Activated T-helper 1 cell treated with Interleukin-2 at 50 U/mL for 16 hours (primary cell): ENCODE measurements at places on chromosomes 3 and 15.

DNA sequence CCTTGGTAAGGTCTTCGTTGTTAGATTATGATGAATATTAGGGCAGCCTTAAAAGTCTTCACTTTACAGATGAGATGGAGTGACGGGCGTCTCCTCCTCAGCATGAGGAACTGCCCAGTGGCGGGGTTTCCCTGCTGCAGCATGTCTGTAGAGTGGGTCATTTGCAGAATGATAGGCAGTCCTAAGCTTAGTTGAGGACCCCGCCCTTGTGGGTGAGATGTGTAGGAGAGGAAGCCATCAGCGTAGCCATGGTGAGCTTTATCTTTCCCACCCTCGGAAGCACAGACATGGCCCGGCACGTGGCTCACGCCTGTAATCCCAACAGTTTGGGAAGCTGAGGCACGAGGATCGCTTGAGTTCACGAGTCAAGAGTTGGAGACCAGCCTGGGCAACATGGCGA lies 877 bp downstream of the NIT2 start:
- DNase-seq: no peak

DNA sequence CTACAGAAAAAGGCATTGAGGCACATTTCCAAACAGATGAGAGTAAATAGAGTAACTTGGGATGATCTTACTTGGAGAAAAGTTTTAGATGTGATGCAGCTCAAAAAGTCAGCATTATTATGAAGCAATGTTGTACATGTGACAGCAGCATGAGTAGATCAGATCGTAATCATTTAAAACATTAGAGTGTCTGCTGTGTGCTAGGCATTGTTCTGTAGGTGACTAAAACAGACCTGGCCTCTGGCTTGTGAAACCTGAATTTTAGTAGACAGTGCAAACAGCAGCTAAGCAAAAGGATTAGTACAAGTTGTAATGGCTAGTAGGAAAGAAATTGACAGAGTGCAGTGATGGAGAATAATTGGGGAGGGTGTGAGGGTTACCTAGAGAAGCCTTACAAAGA lies 15.1 kb downstream of the UBE2E1 start:
- no peak for DNase-seq

GRCh38 chr15:98568382-98569017 lies 79.8 kb upstream of the IGF1R start:
- DNase-seq: no peak

DNA sequence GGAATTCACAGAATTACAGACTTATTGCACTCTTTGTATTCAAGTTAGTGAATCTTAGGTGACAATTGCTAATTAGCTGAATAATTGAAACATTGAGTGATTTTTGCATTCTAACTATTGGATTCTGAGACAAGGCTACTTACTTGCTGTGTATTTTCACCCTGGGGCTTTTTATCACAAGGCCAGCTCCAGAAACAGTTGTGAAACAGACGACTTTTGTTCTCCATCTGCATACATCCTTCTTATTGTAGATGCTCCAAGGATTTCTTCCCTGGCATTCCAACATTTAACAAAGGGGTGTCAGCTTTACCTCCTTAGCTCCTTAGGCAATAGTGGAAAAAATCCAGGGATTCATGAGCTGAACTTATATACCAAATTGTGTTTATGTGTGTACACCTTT lies 233.2 kb upstream of the CHRM5 start:
- DNase-seq: no peak

GRCh38 chr3:57098418-57099310 lies 38.2 kb downstream of the SPATA12 start:
- DNase-seq: no peak

DNA sequence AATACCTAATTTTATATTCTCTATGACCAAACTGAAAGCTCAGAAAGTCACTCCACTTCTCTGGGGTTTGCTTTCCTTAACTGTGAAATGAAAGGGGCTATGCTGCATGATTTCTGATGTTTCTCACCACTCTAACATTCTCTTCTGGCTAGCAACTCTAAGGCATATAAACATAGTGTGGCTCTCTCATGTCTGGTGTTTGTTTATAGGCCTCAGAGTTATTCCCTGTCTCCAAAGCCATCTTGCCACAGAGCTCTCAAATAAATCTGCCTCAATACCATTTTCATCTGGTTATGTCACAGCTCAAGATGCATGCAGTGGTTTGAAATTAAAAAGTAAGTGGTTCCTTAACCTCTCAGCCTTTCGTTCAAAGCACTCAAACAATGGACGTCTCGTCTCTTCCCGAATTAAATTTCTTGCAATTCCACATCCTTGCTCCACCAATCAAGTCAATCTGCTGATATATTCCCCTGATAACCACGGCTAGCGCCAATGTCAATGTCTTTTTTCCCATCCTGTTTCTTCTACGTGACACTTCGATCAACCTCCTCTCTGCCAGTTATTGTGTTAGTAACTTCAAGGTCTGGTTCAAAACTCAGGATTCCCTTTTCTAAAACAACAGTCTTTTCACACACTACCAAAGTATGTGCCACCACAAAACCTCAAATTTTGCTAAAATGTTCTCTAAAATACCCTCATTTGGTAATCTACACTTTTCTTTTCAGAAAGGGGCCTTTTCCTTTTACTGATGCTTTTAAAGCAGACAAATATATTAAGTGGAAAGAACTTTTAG lies 16.0 kb downstream of the TOMM70 start:
- DNase-seq: no peak

DNA sequence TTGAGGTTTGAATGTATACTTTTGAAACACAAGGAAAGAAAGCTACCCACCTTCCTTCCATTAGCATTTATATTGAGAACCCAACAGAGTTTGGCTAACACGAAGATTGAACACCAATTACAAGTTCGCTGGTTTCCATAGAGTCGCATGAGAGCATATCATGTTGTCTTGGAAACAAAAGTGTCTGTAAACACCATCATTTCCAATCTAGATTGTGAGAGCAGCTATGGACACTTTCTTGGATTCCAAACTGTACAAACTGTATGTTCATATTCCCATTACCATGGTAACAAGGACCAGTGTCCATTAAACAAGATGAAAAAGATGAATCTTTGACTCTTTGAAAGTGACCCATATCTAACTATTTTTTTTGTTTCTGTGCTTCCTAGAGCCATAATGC lies 529.9 kb upstream of the ROBO1 start:
- no peak for DNase-seq

DNA sequence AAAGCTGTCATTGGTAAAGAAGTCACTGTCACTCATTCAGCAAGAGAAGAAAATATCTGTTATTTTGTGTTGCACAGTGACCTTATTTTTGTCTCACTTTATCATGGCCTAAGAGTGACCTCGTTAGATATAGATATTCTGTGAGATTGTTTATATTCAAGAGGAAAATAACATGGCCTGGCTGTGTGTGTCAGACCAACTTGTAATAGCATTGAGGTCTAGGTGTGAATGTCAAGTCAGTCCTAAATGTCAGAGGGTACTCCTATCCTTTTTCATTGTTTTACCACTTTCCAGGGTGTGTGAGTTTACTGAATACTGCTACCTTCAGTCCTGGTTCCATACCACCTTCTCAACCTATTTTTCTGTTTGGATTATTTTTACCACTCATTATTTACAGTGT lies 18.5 kb upstream of the TM4SF4 start:
- DNase-seq: no peak

- no peak for DNase-seq
These were observed 49.8 kb downstream of the ZNF445 start for GRCh38 chr3:44427683-44428082.

DNA sequence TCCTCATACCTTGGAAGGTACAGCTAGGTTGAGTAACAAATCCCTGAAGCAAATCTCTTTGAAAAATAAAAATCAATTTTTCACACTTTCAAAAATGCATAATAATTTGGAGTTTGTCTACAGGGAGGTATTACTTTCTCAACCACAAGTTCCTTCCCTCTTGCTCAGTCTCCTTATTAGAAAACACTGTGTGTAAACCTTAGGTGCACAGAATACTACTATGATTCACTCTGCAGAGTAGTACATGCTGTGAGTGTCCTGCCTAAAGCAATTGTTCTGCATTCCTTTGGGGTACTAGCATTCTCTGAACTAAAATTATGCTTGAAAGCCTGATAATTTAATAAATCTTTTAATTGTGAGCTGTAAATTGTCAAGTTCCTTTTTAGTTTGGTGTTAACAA lies 115.9 kb upstream of the EPHA3 start:
- no peak for DNase-seq

DNA sequence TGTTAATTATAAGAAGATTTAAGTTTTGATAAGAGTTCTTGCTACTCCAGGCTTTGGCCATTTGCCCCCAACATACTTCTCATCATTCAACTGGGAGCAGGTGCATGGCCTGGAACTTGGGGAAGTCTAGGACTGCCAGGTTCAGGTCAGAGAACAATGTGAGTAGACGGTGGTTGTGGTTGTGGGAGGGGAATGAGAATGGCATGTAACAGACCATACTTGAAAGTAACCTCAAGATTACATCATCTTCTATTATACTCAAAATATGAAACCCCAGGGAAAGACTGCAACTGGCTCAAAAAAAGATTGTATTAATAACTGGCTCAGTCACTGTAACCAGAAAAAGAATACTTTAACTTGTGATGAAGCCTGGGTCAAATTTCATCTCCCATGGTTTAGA lies 364.9 kb upstream of the DPPA4 start:
- no peak for DNase-seq

- DNase-seq: no peak
These were observed 85.9 kb upstream of the CSPG5 start for GRCh38 chr3:47664519-47664918.

- no peak for DNase-seq
These were observed 360.5 kb upstream of the NAALADL2 start for GRCh38 chr3:174498638-174499037.

- DNase-seq: no peak
These were observed 7.8 kb upstream of the NR2F2 start for GRCh38 chr15:96322536-96323318.

DNA sequence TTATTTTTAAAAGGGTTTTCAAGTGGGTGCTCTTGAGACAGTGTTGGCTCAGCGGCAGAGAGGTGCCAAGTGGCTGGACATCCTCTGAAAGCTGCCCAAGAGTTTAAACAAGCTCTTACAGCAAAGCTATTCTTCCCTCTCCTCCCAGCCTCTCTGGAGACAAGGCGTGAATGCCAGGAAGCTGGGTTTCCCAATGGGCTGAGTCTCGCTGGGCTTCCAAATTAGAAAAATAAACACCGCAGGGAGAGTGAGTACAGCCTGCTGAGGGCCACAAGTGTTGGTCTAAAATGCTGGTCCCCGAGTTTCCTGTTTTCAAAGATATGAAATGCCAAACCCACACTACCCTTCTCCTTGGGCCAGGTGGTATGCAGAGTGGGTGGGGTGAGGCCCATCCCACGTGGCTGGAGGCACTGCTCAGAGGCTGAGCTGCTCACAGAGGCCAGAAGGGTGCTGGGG lies 36.4 kb downstream of the ZDHHC3 start:
- DNase-seq: no peak

DNA sequence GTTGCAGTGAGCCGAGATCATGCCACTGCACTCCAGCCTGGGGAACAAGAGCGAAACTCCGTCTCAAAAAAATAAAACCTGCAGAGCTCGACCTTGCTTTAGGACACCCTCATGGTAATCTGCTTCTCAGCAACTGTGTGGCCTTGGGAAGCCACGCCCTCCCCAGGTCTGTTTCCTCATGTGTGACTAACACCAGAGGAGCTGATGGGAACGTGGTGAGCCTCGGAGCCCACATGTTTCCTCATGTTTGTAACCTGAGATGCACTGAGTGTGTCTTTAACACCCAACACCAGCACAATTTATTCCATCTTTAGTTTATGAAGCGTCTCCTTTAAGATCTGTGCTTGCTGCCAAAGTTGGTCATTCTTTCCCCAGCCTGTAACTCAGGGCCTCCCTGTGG lies 142.8 kb downstream of the OCA2 start:
- no peak for DNase-seq

GRCh38 chr15:98143116-98143515 lies 182.6 kb downstream of the ARRDC4 start:
- no peak for DNase-seq

- no peak for DNase-seq
These were observed 241.4 kb downstream of the EDEM1 start for GRCh38 chr3:5428607-5429516.
